Nucleus accumbens (tissue), 56 donors: ENCODE measurements at places on chromosomes 11 and 22.

GRCh38 chr11:70788248-70789022 is 390.1 kb downstream of the CTTN start:
- no peak for DNase-seq

GRCh38 chr22:25067851-25068421 is 115.4 kb downstream of the KIAA1671 start:
- peak; percentile 67 for DNase-seq

DNA sequence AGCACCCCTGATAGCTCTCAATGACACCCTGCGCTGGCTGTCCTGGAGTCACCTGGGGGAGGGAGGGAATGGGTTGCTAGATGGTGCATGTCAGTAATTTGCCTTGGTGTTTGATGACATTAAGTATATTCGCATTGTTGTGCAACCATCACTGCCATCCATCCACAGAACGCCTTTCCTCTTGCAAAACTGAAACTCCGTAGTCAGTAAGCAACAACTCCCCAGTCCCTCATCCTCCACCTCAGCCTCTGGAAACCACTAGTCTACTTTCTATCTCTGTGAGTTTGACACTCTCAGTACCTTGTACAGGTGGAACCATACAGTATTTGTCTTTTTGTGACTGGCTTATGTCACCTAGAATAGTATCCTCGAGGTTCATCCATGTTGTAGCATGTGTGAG is 62.6 kb downstream of the PKNOX2 start:
- DNase-seq = no peak

DNA sequence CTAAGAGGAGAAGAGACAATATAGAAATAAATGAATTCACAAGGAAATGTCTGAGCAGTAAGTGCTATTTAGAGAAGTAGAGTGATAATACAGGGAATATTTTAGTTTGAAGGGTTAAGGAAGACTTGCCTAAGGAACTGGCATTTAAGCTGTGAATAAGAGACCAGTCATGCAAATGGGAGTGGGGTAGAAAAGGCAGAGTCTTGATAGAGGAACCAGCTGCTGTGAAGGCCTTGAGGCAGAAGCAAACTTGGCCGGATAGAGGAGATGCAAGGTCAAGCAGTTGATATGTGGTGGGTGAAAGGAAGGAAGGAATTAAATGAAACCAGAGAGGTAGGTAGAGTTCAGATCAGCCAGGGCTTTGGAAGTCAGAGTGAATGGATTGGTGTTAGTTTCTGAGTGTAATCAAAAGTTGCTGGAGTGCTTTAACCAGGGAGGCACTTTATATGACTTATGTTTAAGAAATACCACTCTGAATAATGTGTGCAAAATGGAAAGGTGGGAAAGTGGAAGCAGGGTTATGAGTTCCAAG is 198.4 kb upstream of the SESN3 start:
- no peak for DNase-seq

DNA sequence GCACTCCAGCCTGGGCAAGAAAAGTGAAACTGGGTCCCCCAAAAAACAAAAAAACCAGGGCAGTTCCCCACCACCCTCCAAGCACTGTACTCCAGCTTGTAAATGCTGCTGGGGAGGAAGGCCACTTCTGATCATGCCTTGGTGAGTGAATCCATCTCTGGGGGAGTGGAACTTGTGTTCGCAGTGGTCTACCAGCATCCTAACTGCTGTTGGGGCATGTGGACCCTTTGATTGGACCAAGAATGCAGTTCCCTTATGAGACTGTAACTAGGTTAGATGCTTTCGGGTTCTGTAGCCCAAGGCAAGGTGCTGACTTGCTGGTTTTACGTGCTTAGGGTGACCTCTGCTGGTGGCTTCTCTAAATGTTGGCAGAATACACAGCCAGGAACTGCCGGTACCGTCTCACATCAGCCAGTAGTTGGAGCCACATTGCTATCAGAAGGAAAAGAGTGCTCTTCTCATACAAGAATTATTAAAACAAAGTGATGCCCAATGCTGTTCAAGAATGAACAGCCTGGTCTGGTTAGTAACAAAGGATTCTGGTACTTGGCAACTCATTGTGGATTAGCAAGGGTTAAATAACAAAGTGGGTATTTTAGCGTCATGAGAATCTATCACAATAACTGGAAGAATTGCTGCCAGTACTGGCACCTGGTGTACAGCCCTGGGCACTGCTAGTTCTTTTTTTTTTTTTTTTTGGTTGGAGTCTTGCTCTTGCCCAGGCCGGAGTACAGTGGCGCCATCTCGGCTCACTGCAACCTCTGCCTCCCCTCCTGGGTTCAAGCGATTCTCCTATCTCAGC is 13.0 kb downstream of the EIF1AD start:
- peak; percentile 90 for DNase-seq

- no peak for DNase-seq
These were observed 2.0 kb downstream of the PLEKHA7 start for GRCh38 chr11:17012179-17012578.

- peak; percentile 13 for DNase-seq
These were observed 16.6 kb upstream of the SPTBN2 start for GRCh38 chr11:66745356-66746235.

DNA sequence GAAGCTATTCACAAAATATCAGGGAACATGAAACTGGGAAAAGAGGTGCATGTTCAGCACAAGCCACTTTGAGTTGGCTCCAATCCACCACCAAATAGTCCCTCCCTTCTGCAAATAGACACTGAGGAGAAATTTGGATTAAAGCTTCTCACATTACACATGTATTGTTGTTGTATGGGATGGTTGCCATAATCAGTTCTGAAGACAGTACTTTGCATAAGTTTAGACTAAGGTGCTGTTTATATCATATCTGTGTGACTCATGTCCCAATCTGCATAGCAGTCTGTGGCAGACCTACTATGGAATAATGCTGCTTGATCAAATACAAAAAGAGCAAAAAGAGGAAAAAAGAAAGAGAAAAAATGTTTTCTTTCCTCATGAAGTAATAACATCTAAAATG is 376.7 kb upstream of the DDI1 start:
- DNase-seq = no peak

DNA sequence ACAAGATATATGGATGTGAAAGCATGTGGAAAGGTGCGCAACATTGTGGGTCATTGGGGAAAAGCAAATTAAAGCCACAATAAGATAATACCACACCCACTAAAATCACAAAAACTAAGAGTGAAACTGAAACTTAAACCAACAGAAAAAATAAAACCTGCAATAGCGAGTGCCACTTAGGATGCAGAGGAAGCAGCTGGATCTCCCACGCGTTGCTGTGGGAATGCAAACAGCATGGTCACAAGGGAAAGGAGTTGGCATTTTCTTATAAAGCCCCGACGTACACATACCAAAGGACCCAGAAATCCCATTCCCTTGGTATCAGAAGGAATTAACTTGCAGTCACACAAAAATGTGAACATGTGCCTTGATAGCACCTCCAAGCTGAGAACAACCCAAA is 712.0 kb downstream of the TBC1D22A start:
- DNase-seq = no peak

GRCh38 chr22:17267661-17268330 is 48.6 kb upstream of the ADA2 start:
- DNase-seq = no peak

GRCh38 chr11:80603472-80603871 is 1162.6 kb upstream of the TENM4 start:
- no peak for DNase-seq

DNA sequence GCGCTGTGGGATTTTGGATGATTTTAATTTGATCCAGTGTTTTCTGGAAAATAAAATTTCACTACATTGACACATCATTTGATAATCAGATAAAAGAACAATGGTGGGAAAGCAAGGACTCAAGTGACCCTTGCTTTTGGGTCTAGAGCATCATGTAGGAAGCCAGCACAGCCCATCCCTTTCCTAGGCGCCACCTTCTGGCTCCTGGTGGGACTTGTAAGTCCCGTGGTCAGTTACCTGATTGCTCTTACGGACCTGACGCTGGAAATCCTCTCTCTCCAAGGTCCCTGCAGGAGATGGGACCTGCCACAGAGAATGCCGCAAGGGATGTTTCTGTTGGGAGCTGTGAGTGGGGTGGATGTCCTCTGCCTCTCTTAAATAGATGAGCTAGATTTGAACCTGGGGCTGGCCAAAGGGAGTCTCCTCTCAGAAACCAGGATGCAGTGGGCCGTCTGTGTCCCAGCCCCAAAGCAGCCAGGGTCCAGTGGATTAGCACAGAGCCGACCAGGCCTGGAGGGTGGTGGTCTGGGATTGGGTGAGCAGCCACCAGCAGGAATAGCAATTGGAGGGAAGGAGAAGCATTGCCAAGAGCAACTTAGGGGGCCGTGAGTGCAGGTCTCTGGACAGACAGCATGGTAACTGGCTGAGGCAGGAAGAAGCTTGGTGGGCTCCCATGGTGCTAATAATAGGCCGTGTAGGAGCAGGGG is 21.7 kb downstream of the TIMP3 start:
- DNase-seq = no peak

DNA sequence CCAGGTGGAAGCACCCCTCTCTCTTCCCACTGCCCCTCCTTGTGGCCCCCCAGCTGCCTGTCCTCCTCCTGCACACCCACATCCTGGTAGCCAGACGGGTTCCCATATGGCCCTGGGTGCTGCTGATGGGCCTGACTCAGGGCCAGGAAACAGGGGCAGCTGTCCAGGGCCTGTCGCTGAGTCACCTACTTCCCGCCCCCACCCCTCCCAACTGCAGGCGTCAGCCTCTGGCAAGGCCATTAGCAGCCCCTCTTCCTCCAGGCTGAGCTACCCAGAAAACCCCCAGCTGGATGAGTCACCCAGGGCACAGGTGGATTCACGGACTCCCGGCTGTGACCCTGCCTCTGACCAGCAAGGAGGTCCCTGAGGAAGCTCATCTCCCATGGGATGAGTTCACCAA is 6.9 kb upstream of the GAL start:
- DNase-seq = no peak

- DNase-seq = no peak
These were observed 17.8 kb upstream of the OAF start for GRCh38 chr11:120192831-120193625.

GRCh38 chr11:128843198-128843785 is 23.8 kb downstream of the KCNJ1 start:
- DNase-seq = no peak

DNA sequence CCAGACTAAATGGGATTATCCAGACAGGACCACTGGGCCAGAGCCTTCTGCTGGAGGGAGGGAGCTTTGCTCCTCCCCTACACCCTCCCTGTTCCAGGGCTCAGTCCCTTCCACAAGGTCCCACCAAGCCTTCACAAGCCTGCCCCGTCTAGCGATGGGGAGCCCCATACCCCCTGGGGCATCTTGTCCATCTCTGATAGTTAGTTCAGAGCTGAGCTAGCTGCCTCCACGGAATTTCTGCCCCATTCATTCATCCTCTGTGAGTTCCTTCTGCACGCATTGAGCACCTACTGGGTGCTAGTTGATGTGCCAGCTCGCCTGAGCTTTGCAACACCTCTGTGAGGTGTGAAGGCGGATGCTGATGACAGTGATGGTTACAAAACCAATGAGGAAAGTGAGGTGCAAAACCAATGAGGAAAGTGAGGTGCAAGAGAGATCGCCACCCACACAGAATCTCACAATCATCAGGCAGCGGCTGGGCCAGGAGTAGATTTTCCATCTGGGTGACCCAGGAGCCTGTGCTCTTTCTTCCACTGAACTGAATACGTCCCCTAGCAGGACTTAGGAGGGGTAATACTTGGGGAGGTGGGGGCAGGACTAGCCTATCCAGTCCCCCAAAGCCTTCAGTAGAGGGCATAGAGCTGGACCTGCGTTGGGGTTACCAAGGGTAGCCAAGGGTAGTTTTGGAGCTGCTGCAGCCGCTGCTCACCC is 21.5 kb upstream of the CBX7 start:
- DNase-seq = no peak

GRCh38 chr11:123652599-123652998 is 1.8 kb downstream of the SCN3B start:
- no peak for DNase-seq

DNA sequence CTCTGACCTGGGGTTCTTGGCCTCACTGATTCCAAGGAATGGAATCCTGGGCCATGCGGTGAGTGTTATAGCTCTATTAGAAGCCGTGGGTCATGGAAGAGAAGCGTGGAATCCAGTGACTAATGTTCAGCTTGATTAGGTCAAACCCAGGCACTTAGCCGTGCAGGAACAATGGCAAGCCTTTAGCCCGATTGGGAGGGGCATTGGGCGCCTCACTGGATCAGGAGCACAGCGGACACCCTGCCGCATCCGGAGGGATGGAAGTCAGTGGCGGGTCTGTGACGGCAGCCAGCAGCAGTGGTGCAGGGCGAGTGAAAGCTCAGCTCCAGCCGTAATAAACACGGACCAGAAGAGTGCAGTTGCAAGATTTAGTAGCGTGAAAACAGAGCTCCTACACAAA is 20.5 kb upstream of the SLC17A6 start:
- no peak for DNase-seq

- DNase-seq = no peak
These were observed 1539.4 kb upstream of the TENM4 start for GRCh38 chr11:80980227-80980626.

DNA sequence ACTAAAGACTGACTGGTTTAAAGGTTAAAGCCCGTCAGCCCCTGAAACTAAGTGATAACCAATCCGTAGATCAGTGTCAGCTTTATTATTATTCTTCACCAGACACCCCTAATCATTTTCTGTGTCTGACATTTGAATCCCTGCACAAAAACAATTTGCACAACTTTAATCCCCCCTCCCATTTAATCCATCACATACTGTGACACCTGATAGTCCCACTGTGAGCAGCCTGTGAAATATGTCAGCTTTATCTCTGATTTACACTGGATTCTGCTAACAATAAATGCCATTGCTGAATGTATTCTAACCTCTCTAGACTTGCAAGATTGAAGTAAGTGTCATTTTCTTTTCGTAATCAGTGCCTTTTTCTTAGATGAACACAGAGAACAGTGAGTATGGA is 2089.0 kb upstream of the RAG2 start:
- DNase-seq = no peak

DNA sequence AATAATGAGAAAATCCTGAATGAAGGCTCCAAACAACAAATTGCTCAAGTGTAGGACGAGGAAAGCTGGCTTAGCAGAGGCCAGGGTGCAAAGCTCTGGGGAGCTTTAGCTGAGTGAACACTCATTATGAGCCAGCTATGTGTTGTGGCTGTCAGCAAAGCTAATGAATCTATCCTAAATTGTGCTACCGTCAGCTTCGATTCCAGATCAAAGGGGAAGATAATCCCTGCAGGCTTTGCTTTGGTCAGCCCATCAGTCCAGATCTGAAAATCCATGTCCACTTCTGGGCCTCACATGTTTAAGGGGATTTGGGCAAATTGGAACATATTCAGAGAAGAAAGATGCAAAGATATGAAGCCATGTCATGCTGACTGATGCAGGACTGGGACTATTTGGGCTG is 180.9 kb upstream of the ZBED5 start:
- no peak for DNase-seq

GRCh38 chr11:69317401-69318092 is 23.6 kb downstream of the MYEOV start:
- no peak for DNase-seq
